ENCODE measurements at places on chromosomes 13 and 19. TPM values are rescaled to one million over a fixed set of nuclear protein-coding genes. Genes with fewer than 3 reads are reported as not detected.
A peak's percentile ranks its signal among the peaks of the same experiment; 100 is the strongest.

The PLEKHG2 gene
- polyA plus RNA-seq = 87.5 TPM

The SBSN gene
- polyA plus RNA-seq = 0.24 TPM

- peak; percentile 64 for DNase-seq
Observed at GRCh38 chr19:7681340-7682174, 924 bp downstream of the TRAPPC5 start.

GRCh38 chr13:90630716-90631115, 716.8 kb upstream of the MIR17HG start:
- no peak for DNase-seq

GRCh38 chr13:79374578-79374977, 31.5 kb downstream of the RBM26 start:
- no peak for DNase-seq

- DNase-seq = no peak
Observed at GRCh38 chr19:14545716-14546082, 16.3 kb downstream of the TECR start.

- DNase-seq = no peak
Observed at GRCh38 chr13:24226762-24227161, 66.2 kb downstream of the SPATA13 start.

- DNase-seq = no peak
Observed at GRCh38 chr19:50974702-50975556, 5.5 kb upstream of the KLK6 start.

DNA sequence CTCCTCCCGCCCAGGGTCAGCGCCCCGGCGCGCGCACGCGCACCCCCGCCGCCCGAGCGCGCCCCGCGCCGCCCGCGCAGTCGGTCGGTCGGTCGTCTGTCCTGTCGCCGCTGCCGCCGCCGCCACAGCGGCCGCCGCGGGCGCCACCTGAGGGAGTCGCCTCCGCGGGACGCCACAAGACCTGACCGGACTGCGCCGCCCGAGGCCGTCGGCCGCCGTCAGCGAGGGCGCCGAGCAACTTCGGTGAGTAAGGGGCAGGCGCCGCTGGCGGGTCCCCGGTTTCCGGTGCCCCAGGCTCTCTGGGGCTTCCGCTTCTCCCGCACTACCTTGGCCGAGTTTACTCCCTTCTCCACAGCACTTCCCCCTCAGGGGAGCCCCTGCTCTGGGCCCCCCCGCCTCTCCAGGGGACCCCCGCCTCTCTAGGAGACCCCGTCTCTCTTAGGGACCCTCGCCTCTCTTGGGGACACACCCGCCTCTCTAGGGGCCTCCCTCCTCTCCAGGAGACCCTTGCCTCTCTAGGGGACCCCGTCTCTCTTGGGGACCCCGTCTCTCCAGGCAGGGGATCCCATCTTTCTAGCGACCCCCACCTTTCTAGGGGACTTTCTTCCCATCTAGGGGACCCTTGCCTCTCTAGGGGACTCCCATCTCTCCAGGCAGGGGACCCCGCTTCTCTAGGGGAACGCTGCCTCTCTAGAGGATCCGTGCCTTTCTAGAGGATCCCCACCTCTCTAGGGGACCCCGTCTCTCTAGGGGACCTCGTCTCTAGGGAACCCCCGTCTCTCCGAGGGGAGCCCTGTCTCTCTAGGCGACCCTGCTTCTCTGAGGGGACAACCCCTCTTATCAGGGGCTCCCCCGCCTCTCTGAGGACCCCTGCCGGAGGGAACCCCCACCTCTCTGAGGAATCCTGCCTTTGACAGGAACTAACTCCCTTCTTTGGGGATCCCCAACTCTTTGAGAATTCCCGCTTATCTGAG, 19.3 kb upstream of the GATAD2A start:
- no peak for DNase-seq

- no peak for DNase-seq
Observed at GRCh38 chr13:103325672-103326071, 259.5 kb upstream of the SLC10A2 start.

- no peak for DNase-seq
Observed at GRCh38 chr13:79197933-79198332, 208.1 kb downstream of the RBM26 start.

- DNase-seq = no peak
Observed at GRCh38 chr13:20105161-20105689, 55.6 kb downstream of the GJA3 start.

DNA sequence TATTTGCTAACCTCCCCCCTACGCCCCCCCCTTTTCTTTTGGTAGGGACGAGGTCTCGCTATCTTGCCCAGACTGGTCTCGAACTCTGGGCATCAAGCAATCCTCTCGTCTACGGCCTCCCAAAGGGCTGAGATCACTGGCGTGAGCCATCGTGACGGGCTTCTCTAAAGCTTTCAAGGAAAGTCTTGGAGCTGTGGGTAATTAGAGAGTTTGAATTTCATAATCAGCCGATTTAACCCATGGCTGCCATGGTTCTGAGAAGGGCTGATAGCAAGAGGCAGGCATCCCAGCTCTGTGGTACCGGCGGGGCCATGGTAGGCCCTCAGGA, 679 bp upstream of the ABHD8 start:
- DNase-seq = no peak

DNA sequence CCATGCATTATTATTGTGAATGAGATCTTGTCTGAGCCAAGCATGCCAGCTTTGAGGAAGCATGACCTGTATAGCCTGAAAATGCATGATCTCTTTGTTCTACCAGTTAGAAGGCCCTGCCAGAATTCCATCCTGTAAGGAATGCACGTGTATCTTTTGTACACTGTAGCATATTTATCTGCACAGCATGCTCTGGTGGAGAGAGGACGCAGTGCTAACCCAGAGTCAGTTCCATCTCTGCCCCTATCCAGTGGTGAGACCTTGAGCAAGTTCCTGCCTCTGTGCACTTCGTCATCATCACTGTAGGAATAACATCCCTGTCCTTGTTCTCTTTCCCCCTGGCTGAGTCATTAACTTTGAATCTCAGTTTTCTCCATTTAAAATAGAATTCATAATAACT, 233.8 kb downstream of the SLC7A1 start:
- DNase-seq = no peak
